ENCODE measurements at places on chromosomes 12 and 14.
A peak's percentile ranks its signal among the peaks of the same experiment; 100 is the strongest.

GRCh38 chr14:80978403-80978802 is 23.0 kb downstream of the TSHR start:
- no peak for DNase-seq

GRCh38 chr12:53044052-53044581 is 5.7 kb upstream of the TNS2 start:
- DNase-seq: no peak

DNA sequence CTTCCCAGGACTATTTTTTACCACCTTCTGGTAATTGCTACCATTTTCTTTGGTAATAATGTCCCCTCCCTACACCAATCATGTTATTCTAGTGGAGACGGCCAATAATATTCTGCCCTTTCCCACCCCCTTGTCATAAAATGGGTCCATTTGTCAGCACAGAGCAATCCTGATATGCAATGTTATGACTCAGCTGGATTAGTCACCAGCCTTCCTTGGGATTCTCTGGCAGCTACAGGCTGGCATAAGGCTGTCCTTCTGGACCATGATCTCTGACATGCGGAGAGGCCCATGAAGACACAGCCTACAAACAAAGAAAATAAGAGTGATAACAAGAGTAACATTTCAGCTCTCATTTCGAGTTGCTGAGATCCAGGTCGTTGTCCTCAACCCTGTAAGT is 222.0 kb upstream of the CPNE8 start:
- DNase-seq: no peak

DNA sequence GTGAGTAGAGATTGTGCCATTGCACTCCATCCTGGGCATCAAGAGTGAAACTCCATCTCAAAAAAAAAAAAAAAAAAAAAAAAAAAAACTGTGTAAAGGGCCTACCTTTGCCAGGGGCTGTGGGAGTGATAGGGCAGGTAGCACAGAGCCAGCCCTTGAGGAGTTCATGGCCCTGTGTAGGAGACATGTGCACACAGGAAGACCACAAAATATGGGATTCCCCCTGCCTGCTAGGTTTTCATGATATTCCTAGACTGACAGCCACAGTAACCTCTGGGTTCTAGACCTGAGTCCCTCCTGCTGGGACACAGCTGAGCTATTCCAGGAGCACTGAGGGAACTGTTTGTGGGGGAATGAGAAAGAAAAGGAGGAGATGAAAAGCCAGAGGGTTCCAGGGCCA is 8.3 kb upstream of the SPTSSA start:
- DNase-seq: no peak

GRCh38 chr12:39835517-39836489 is 216.2 kb upstream of the ABCD2 start:
- no peak for DNase-seq

GRCh38 chr14:104103446-104104075 is 18.1 kb downstream of the ASPG start:
- peak; percentile 72 for DNase-seq

GRCh38 chr12:19689226-19689625 is 249.9 kb downstream of the AEBP2 start:
- no peak for DNase-seq

DNA sequence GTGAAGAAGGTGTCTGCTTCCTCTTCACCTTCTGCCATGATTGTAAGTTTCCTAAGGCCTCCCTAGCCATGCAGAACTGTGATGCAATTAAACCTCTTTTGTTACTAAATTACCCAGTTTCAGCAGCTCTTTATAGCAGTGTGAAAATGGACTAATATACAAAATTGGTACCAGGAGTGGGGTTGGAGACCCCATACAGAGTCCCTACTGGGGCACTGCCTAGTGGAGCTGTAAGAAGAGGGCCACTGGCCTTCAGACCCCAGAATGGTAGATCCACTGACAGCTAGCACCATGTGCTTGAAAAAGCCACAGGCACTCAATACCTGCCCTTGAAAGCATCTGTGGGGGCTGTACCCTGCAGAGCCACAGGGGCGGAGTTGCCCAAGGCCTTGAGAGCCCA is 44.8 kb upstream of the CRADD start:
- DNase-seq: no peak

DNA sequence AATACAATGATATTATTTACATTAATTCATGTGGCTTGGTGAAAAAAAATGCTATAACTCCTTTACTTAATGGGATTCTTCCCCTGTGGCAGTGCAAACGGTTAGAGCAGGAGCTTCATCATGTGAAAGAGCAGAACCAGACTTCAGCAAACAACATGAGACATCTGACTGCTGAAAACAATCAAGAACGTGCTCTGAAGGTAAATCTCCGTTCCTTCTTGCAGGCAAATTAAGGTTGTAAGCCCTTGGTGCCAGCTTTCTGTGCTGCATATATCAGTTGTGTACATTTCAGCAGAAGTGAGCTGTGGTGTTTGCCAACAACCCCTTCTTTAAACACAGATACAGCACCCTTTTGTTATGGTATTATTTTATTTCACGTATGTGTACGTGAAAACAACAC is 171.7 kb downstream of the MIPOL1 start:
- DNase-seq: no peak

- DNase-seq: no peak
Measured at GRCh38 chr14:71753976-71754375, 178.3 kb upstream of the RGS6 start.

DNA sequence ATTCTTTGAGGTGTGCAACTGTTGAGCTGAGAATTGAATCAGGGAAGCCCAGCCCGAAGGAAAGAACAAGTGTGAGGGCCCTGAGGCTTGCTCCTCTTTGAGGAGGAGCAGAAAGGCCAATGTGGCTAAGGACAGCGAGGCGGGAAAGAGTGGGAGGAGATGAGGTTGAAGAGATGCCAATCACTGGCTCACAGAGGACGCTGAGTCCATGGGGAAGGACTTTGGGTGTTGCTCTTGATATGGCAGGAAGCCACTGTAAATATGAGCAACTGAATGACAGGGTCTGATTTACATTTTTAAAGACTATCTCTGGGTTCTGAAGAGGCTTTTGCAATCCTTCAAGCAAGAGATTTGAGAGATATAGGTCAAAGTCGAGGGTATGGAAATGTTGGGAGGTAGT is 3.3 kb upstream of the APPL2 start:
- no peak for DNase-seq

DNA sequence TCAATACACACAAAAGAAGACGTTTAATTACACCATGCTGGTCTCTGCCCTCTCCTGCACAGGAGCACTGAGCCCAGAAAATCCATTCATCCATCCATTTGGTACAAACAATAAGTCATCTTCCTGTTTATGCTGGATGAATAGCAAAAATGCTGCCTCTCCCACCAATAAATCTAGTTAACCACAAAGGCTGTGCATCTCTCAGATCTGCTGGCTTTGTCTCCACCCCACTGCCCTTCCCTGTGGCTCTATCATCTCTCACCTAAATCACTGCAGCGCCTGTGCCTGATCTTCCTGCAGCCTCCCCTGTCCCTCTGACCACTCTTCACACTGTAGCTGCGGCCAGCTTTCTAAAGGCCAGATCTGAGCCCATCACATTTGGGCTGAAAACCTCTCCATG is 72.9 kb upstream of the DDX11 start:
- DNase-seq: no peak

- DNase-seq: no peak
Measured at GRCh38 chr12:130874696-130875095, 2.8 kb downstream of the RAN start.

DNA sequence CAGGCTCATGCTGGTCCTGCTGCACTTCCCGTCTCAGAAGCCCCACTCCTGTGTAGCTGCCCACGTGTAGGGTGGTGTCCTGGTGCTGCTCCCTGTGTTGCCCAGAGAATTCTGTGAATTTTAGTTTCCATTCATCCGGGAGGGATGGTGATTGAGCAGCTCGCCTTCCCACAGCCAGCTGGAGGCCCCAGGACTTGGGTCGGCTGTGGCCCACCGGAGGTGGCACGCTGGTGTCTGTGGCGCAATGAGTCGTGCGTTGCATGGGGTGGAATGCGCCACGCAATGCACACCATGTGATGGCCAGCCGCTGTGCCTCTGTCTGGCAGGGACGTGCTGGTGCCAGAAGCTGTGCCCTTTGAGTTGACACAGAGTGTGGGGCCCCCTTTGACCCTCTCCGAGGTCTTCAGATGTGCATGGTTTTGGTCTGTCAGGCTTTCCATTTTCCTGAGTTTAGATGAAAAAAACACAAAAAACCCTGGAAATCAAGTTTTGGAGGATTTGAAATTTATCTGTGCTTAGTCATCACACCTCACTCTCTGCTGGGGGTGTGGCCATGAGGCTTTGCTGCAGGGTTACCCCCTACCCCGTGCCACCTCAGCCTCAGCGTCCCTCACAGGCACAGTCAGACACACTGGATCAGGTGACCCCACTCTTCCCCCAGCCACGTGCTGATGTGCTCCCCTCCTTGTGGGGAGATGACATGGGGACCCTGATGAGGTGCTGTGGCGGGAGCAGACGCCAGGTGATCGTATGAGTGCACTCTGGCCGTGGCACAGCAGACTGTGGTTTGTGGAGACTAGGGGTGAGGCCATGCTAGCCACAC is 64.6 kb downstream of the EP400 start:
- peak; percentile 72 for DNase-seq

DNA sequence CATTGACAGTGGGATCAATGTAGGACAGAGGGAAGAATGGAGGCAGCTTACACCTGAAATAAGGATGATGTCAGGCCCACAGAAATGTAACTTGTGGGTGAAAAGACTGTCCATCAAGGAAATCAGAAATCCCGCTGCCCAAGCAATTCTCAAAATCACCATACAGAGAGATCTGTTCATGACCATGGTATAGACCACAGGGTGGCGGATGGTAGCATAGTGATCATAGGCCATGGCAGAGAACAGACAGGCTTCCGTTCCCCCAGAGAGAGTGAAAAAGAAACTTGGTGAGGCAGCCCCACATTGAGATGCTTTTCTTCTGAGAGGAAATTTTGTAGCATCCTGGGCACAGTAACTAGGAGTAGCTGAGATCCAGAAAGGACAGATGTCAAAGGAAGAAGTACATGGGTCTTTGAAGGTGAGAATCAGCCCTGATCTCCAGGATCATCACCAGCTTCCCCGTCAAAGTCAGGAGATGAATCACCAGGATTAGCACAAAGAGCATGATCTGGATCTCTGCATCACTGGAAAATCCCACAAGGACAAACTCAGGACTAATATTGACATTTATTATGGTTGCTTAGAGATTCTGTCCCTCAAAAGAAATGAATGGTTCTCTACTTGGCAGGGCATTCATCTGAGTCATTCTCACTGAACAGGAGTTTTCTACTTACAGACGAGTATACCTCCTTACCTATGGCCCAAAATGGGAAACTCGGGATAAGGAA is 5.5 kb upstream of the ZNF641 start:
- no peak for DNase-seq

- no peak for DNase-seq
Measured at GRCh38 chr14:79111987-79112501, 941.9 kb downstream of the NRXN3 start.

GRCh38 chr12:3161861-3162260 is 84.7 kb downstream of the TSPAN9 start:
- no peak for DNase-seq

GRCh38 chr14:93113678-93114067 is 2.1 kb downstream of the ITPK1 start:
- no peak for DNase-seq

DNA sequence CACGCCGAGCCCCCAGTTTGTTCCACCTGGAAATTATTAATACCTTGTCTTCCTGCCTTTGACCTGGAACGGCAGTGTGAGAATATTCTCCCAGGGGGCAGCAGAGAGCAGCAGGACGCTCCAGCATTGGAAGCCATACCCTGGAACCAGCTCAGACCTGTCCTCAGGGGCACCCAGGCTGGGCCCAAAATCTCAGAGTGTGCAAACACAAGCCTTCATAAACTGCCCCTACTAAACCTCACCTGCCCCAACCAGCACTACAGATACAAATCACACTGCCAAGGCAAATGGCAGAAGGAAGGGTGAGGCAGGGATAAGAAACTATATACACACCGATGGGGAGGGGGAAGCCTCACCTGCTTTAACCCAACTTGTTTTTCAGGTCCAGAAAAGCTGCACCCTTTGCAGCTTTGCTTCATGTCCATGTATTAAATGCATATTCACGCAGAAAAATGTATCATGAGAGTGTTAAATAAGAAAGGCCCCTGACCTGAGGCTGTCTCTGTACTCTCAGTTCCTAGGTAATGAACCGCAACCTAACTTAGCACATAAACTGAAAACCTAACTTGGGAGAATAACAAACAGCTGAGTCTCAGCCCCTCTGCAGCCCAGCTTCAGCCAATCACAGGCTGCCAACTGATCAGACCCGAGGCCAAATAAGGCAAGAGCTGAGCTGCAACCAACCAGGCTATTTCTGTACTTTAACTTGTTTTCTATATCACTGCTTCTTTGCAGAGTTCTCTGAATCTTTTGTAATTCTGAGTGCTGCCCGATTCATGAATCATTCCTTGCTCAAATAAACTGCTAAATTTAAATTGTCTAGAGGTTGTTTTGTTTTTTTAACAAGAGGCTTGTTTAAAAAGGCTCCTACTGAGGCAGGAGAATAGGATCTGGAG is 130.1 kb downstream of the SPTSSA start:
- peak; percentile 63 for DNase-seq

DNA sequence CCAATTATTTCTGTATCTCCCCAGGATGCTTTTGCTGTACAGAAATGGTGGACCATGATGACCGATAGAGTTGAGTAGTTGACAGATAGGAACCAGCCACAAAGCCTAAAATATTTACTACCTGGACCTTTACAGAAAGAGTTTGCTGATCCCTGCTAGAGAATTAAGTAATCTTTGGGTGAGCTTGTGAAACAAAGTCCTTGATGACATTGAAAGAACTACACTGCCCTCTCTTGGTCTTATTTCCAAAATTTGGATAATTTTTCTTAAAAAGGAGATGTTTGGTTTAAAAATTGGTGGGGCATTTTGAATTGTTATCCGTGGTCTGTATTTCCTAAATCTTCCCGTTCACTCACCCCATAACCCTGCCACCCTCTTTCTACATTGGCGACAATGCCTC is 13.7 kb upstream of the TCTN1 start:
- no peak for DNase-seq

DNA sequence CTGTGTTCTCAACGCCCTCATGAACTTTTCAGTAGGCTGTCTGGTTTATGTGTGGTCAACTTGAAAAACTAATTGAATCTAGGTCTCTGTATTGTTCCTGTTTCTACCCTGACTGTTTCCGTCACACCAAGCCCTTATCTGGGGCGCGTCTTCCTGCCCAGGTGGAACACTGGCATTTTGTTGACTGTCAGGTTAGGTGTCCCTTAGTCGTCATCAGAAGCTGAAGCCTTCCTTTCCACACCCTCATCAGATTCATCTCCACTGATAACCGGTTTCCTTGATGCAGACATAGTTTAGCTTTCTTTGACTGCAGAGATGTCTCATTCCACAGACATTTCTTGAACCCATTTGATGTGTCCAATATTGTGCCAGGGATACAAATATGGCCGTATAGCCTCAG is 96.5 kb downstream of the DUSP16 start:
- DNase-seq: no peak

GRCh38 chr14:36524874-36525745 is 5.1 kb upstream of the NKX2-1 start:
- no peak for DNase-seq

- no peak for DNase-seq
Measured at GRCh38 chr12:132146772-132147422, 2.6 kb downstream of the NOC4L start.
